ENCODE measurements at places on chromosomes 12 and 14.

DNA sequence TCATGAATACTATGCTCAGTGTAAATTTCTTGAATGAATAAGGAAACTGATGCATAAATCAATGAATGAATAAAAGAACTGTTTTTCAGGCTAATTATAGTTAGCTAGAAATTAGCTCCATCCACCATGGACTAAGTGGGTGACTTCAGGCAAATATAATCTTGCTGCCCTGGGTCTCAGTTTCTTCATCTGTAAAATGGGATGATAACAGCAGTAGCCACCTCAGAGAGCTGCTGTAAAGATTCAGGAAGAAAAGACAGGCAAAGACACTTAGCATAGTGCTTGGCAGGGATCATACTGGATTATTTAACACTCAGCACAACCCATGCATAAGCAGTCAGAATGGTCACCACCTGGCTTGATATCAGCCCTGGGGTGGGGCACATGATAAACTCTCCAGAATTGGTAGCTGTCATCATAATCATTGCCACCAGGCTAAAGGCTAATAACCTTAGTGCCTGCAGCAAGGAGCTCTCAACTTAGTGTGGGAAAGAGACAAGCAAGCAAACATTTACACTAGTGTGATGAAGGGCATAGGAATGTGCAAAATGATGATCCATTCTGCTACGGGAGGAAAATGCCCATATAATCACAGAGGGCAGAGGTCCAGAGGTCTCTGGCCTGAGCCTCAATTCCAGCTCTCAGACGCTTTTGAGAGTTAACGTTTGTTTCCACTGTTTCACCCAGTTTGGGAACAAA, 234.7 kb upstream of the TBX3 start:
- no peak for DNase-seq

GRCh38 chr14:38278035-38278434, 22.1 kb upstream of the CLEC14A start:
- no peak for DNase-seq

DNA sequence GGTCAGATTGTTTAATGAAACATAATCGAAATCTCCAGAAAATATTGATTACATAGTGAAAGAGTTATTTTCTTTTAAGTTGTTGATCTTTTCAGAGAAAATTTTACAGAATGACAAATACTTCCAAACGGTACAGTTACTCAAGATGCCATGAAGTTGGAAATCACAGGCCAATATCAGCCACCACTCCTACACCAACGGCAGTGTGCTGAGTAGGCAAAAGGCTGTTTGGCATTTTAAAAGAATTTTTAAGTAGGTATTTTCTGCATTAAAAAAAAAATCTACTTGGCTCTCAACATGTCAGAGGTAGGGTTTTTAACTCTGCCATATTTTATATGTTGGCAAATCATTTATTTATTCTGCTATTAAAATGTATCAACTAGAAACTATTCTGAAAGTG, 21.7 kb downstream of the SLC38A4 start:
- DNase-seq, result no peak

DNA sequence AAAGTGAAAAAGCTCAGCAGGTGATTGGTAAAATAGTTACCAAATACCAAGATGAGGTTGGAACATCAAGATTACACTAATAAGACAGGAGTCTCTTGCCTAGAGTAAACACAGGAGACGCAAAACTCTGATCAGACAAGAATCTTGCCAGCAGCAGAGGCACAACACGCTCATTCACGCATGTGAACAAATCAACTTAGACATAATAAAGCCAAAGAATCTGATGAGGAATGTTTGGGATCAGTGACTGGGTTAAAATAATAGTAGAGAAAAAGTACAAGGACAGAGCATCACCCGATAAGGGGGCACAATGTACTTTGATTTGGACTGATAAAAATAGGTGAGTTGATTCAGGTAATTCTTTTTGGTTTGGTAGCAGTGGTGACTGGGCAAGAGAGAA, 159.5 kb upstream of the GRIP1 start:
- DNase-seq, result no peak

GRCh38 chr12:110149086-110149660, 25.0 kb downstream of the IFT81 start:
- no peak for DNase-seq

DNA sequence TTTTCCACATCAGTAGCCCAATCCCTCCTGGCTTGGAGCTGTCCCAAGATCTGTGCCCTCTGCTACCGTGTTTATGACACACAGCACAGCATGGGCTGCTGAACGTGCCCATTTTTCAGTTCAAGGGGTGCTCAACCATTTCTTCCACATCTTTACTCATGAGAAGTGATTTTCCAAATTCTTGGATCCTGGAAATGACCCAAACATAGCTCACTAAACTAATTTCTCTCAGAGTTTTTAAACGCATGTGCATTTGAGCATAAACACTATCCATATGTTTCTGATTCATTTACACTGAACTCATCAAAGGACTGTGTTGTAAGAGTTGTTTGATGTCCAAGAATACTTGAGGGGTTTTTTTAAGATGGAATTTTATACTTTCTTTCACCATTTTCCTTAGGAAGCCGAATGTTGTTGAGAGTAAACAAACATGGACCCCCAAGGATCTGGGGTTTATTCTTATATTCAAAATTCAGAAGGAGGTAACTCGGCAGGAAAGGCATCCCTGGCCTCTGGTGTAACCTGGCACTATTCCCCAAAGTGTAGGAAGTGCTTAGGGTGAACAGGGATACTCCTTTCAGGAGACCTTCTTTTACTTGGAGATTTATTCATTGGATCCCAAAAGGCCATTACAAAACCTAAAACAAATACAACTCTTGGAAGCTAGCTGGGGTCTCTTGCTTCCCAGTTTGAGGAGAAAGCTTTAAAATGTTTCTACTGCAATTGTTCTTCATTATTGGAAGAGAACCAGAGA, 215.0 kb downstream of the BMP4 start:
- DNase-seq, result no peak

DNA sequence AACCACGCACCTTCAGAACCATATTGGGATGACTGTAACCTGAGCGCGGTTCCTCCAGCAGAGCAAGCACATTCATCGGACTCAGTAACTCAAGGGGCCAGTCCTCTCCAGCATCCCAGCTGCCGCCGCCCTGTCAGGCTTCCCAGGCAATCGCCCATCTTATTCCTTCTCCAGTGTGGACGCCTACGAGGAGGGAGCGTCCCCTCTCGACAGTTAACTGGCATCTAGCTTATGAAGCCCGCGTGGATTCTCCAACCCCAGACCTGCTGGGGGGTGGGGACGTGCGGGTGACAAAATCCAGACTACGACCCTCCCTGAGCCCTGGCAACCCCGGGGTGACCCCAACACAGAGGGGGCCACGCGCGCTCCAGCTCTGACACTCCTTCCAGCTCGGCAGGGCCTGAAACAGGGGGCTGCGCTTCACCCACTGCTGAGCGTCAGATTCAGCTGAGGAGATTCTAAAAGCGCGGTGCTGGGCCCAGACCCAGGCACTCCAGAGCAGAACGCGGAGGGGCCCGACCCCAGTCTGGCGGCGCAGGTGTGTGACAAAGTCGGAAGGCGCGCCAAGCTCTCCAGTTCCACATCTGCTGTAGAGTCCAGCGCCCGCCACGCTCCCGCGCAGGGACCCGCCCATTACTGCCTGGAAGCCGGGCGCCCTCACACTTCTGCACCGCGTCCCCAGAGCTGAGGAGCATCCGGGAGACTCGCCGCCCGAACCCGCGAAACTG, 43.9 kb upstream of the ESR2 start:
- DNase-seq, result peak; percentile 39

DNA sequence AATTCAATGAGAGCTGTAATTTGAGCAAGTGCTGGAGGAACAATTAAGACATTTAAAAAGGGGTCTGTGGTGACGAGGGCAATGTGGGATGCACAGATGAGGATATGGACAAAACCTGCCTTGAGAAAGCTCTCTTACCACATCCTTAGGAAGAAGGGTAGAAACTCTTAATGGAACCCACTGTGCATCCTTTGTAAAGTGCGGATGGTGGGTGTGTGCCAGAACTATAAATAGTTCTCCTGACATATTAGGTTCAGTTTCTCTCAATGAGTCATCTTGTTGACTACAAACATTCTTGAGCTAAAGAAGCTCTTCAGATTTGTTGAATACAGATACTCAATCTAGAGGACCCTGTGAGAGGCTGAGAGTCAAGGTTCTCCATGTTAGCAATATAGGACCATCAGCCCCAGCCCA, 106.1 kb upstream of the ANO4 start:
- DNase-seq, result no peak

DNA sequence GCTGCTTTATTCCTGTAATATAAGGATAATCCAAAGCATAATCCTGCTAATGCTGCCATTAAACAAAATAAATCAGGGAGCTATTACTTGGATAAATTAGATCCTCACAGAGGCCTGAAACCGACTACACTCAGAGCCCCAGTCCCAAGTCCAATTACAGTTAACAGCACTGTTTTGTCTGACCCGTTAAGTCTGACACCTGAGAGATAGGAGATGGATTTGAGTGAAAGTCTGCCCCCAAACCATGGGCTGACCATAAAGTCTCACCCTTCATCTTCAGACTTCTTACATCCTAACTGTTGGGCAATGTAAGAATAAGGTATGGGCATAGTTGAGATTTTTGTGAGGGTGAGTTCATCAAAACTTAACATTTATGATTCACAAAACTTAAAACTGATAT, 181.7 kb downstream of the PLCZ1 start:
- no peak for DNase-seq

- DNase-seq, result no peak
These were observed 827.8 kb downstream of the DIO2 start for GRCh38 chr14:79383475-79383874.

GRCh38 chr12:108582978-108583770, 14.7 kb downstream of the TMEM119 start:
- no peak for DNase-seq

GRCh38 chr12:70577283-70577634, 60.0 kb downstream of the PTPRB start:
- no peak for DNase-seq

GRCh38 chr14:23827100-23827892, 126.3 kb upstream of the DHRS4 start:
- DNase-seq, result no peak

DNA sequence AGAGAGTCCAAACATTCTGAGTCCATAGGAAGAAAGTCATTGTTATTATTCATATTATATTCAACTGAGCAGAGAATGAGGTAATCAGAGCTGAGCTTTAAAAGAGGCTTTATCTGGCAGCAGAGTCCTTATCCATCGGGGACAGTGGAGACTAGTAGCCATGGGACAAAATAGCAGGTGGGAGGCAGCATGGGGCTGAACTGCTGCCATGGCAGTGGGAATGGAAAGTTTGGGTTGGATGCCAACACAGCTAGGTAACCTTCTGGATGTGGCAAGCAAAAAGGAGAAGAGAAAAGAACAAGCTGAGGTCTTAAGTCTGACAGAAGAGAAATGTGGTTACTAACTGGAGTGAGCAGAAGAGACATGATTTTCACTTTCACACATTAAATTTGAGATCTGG, 71.0 kb upstream of the CDKN3 start:
- no peak for DNase-seq

DNA sequence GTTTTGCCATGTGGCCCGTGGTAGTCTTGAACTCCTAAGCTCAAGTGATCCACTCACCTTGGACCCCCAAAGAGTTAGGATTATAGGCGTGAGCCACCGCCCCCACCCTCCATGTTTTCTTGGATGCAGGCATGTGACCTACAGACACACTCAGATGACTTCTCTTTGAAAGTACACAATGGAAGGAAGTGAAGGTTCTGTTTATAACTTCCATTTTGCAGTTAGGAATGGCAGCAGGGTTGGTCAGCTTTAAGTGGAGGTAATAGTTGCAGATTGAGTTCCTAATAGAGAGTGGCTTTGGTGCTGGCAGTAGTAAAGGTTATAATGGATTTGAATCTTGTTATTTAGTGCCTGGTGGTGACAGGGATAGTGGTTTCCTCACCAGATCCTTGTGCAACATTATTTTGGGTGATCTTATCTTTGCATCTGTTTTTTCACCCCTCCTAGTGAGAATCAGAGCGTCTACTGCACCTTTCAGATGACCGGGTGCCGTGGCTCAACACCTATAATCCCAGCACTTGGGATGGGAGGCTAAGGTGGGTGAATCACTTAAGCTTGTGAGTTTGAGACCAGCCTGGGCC, 15.3 kb downstream of the LARP4 start:
- no peak for DNase-seq

GRCh38 chr14:87397499-87397898, 595.5 kb downstream of the GALC start:
- no peak for DNase-seq

DNA sequence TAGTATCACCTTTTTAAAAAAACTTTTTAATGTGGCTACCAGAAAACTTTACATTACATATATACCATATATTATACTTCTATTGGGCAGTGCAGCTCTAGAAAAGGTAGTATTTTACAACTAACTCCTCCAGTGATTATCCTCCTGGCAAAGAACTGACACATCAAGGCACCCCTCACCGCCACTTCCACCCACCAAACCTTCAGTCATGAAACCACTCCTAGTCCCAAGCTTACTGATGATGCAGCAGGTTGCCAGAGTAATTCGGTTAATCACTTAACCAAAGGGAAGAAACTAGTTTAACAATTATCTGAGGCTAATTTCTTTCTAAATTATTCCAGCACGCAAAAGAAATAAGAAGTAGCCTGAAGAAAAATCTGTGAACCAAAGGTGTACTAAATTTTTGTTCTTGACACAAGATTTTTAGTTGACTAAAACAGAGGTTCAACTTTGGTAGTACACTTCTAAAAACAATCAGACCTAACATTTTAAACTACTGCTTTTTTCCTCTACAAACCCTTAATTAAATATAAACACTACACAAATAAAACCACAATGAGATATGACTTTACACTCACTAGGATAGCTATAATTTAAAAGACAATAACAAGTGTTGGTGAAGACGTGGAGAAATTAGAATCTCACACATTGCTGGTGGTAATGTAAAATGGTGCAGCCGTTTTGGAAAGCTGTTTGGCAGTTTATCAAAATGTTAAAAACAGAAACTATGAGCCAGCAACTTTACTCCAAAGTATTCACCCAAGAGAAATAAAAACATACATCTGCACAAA, 16.7 kb downstream of the SPPL3 start:
- peak; percentile 30 for DNase-seq

Data from activated CD4-positive, alpha-beta T cell treated with anti-CD3 and anti-CD28 coated beads, Interleukin-2, Interleukin-4, amounts not matched to agents 100 ng/mL and 50 ng/mL, durations not matched to agents 16 hours and 8 hours (primary cell).